Fibroblast of skin of right quadriceps (primary cell): ENCODE measurements at places on chromosomes 3 and 15.

DNA sequence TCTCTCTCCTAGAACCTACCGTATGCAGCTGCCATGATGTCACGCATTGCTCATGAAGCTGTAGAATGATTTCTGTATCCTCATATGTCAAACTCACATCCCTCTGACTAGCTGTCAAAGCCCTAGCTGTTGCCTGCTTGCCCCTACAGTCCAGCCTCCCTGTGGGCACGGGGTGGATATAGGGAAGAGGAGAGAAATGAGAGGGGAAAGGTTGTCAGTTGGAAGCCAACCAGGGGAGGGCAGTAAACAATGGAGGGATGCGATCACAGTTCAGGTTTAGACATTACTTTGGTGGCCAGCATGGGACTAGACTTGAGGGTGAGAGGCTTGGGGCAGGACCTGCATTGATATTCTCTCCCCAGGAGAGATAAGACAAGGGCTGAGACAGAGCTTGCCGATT lies 1.7 kb upstream of the HDGFL3 start:
- no peak for DNase-seq

- no peak for DNase-seq
Measured at GRCh38 chr3:70703305-70704102, 391.1 kb upstream of the MDFIC2 start.

GRCh38 chr3:22490747-22491146 lies 712.4 kb upstream of the UBE2E2 start:
- DNase-seq, result no peak

DNA sequence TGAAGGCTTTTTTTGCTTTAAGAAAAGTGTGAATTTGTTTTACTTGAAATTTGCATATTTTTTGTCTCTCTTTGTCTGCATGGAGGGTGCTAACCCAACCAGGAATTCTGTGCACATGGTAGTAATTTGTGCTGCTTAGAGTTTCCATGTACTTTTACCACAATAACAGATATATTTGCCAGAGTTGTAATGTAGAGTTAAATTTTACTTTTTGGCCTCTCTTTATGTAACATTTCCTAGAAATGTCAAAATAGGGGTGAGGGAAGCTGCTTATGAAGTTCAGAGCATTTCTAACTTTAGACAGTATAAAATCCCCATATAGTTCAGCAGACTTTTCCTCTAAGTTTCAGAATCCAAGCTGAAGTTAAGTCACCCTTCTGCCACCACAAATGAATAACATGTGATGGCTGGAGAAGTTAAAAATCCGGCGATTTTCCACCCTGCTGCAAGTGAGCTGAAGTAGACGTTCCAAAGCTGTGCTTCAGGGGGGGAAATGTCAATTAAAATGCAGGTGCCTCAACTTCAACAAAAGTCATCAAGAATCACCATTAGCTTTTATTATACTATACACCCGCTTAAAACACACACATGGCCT lies 385.7 kb upstream of the NR2F2 start:
- DNase-seq, result no peak

GRCh38 chr3:100756441-100756840 lies 47.1 kb downstream of the TFG start:
- no peak for DNase-seq

GRCh38 chr3:133058831-133059230 lies 20.6 kb downstream of the TMEM108 start:
- DNase-seq, result no peak

GRCh38 chr15:68687136-68687735 lies 108.4 kb downstream of the CORO2B start:
- DNase-seq, result no peak

GRCh38 chr3:58258392-58259055 lies 20.9 kb downstream of the ABHD6 start:
- DNase-seq, result no peak

DNA sequence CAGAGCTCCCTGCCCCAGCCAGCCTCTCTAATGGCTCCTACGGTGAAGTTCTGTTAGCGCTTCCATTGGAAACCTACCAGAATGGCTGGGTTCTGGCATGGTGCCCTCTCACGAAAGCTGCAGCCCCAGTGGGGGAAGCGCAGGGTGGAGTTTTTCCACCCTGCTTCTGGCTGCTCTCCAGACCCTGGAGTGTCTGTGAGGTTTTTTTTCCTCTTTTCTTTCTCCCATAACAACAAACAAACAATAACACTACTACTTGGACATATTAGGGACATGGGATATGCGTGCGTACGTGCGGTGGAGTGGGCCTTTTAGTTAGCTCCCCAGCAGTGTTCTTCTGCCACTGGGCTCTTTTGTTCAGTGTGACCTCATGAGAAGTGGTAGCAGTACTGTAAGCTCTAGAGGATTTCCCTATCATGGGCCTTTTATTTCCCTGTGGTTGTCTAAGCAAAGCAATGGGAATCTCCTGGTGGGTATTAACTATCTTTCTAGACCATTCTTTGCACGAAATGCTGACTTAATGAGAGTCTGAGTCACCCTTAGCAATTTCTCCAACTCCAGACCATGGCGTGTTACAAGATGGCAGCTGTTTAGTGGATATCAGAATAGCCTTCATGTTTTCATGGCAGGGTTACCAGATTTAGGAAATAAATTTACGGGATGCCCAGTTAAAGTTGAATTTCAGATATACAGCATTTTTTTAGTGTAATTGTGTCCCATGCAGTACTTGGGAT lies 161.9 kb downstream of the FNDC3B start:
- DNase-seq, result peak; percentile 90

GRCh38 chr3:134039161-134039862 lies 9.6 kb upstream of the SLCO2A1 start:
- no peak for DNase-seq

DNA sequence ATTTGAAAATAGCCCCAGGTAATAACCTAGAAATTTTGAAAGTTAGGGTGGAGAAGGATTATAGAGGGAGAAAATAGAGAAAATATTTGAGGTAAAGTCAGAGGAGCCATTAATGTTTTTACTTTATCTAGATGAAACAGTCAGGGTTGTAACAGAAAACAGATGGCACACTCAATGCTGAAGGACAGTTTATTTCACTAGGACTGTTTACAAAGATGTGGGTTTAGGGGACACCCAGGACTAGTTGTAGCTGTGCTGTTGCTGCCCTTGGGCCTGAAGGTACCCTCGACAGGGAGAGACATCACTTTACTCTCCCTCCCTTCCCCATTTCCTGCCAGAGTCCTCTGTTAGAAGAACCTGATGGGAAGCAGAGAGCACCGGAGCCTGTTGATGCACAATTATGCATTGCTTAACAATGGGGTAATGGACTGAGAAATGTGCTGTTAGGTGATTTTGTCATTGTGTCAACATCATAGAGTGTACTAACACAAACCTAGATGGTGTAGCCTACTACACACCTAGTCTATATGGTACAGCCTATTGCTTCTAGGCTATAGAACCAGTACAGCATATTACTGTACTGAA lies 103.8 kb downstream of the GALK2 start:
- DNase-seq, result no peak

- peak; percentile 38 for DNase-seq
Measured at GRCh38 chr3:181630853-181631252, 80.9 kb upstream of the SOX2 start.

DNA sequence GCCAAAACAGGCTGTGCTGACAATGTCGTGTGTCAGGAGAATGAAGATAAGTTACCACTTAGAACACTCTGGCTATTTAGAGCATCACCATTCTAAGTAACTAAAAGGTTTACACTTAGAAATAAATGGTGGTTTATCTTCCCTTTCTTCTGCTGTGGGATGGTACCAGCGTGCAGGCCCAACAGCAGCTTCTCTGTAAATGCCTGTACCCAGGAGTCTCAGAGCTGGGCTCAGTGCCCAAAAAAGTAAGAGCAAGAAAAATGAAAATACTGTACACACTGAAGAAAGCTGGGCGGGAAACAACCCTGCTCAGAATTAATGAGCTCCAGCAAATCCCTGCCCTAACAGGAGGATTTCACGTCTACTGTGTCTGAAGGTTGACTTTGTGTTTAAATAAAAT lies 206.5 kb downstream of the MFSD1 start:
- no peak for DNase-seq

GRCh38 chr15:62773369-62774165 lies 269.0 kb upstream of the TPM1 start:
- DNase-seq, result no peak

DNA sequence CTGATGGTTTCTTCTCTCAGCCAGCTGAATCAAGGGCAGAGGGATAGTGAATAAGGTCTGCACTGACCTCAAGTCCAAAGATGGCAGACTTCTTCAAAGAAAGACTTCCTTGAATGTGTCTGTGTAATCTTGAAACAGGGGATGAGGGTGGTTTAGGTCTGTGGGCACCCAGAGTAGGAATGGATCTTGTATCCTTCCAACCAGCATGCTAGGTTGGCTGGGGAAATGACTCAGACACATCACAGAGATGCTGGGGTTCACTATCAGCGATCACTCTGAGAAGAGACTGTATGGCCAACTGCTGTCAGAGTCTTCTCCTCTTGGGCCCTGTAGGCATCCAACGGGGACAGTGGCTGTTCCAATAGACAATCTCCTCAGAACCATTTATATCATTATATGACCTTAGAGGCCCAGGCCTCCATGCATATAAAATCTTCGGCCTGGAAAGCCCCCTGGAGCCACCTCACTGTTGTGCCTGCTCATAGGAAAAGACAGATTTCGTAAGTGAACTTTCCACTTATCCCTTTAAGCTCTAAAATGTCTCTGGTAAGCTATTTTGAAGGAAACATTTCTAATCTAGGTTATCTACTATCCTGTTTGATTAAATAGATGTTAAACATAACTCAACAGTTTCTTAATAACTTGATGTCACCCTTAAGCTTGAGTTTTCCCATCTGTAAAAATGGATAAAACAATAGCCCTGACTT lies 58.5 kb downstream of the TIPARP start:
- no peak for DNase-seq

DNA sequence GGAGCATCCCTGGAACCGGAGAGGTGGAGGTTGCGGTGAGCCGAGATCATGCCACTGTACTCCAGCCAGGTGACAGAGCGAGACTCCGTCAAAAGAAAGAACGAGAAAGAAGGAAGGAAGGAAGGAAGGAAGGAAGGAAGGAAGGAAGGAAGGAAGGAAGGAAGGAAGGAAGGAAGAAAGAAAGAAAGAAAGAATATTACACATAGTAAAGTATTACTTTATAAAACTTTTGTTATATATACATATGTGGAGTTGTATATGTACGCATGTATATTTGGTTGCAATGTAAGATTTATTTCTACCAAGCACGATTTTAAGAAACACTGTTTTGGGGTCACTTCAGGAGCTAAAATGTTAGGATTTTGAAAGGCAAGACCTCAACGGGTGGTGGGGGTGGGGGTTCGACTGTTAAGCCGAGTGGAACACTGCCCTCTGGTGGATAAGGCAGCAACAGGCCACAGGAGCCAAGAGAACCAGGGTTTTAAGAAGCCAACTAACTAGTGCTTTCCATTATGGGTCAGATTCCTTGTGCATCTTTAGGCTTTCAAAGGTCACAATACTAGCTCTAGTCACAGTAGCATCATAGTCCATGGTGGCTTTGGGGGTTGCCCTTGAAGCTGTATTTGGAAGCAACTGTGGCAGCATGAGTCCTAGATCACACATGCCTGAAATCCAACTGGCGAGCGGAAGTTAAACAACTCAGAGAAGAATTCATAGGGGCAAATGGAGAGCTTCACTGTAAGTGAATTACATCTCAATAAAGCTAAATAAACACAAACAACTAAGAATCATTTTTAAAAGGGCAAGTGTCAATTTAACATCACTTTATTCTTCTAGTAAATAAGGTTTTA lies 22.5 kb downstream of the GLB1 start:
- DNase-seq, result peak; percentile 65

DNA sequence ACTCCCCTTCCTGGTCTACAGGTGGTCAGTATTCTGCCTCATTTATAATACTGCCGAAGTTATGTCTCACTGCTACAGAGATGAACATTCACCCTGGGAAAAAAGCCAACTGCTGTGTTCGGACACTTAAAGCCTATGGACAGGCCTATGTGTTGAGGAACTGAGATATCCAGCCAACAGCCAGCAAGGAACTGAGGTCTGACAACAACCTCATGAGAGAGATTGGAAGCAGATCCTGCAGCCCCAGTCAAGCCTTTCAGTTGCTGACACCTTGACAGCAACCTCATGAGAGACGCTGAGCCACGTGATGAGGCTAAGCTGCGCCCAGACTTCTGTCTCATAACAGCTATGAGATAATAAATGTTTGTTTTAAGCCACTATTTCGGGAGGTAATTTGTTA lies 18.2 kb upstream of the FHIT start:
- DNase-seq, result no peak

- no peak for DNase-seq
Measured at GRCh38 chr15:89104172-89104564, 15.9 kb downstream of the ABHD2 start.

DNA sequence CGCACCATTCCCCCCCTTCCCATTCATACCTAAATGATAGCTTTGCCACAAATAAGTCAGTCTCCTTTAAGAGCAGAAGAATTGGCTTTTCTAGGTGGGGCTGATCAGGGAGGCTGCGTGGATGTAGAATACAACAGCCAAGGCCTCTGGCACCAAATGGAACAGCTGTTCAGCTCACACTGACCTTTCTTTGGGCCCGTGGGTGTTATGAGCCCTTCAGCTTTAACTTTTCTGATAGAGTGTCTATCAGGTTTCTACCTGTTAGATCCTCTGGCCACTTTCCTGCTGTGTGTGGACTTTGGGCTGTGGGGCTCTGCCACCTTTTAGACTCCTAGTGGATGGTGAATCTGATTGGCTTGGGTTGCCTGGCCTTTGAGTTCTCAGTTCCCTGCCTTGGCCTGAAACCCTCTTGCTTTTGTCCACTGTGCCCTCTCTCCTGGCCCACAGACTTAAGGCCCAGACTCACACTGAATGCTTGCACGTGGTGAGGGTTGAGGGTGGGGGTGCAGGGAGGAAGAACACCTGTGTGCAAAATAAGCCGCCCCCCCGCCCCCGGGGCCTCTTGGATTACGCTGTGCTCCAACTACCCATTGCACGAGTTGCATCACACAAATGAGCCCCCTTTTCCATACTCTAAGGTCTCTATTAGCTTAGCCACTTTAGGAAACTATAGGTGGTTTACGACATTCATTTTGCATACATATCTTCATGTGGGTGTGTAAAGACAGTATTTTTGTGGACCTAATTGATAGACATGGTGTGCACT lies 1.3 kb upstream of the RFX7 start:
- DNase-seq, result no peak
